Upper lobe of left lung (tissue), 6 donors: ENCODE measurements at places on chromosomes 1 and 21. TPM values are rescaled to one million over a fixed set of nuclear protein-coding genes. Genes with fewer than 3 reads are reported as not detected.
A peak's percentile ranks its signal among the peaks of the same experiment; 100 is the strongest.

DNA sequence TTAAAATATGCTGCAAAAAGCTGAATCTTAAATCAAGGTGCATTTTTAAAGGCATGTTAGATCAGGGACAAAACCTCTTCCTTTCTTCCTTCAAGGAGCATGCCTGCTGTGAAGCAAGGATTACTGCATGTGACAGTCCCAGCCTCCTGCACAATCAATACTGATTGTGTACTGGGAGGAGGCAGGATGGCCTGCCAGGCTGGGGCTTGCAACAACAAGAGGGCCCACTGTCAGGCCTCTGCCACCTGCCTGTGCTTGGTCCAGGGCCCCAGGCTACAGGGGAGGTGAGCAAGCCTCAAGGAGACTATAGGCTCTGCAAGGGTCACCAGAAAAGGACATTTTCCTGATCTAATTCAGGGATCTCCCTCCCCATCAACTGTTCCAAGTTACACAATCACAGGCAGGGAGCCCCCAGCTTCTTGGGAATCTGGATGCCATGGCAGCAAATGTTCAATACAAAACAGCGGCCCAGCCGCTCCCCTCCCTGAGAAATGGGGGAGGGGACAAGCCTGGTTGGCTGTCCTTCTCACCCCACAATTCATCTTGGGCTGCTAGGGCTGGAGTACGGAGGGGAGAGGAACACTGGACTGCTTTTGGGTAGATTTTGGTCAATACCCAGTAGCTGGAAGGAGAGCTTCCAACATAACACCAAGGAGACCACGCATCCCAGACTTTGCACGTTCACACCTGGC is 76.7 kb downstream of the SSBP3 start:
- no peak overlapping the region for H3K27ac ChIP-seq
- H3K4me3 ChIP-seq, result no peak overlapping the region
- DNase-seq, result no peak

- H3K4me3 ChIP-seq, result no peak overlapping the region
- peaks cover 17% of the 10 kb centered on the region for H3K4me1 ChIP-seq
These were observed 21.1 kb downstream of the PRXL2B start for GRCh38 chr1:2607641-2608091.

The TESK2 gene
- total RNA-seq, result 4.2 TPM

The LGR6 gene
- total RNA-seq, result 5.2 TPM

The SLC37A1 gene
- total RNA-seq, result 36.8 TPM

DNA sequence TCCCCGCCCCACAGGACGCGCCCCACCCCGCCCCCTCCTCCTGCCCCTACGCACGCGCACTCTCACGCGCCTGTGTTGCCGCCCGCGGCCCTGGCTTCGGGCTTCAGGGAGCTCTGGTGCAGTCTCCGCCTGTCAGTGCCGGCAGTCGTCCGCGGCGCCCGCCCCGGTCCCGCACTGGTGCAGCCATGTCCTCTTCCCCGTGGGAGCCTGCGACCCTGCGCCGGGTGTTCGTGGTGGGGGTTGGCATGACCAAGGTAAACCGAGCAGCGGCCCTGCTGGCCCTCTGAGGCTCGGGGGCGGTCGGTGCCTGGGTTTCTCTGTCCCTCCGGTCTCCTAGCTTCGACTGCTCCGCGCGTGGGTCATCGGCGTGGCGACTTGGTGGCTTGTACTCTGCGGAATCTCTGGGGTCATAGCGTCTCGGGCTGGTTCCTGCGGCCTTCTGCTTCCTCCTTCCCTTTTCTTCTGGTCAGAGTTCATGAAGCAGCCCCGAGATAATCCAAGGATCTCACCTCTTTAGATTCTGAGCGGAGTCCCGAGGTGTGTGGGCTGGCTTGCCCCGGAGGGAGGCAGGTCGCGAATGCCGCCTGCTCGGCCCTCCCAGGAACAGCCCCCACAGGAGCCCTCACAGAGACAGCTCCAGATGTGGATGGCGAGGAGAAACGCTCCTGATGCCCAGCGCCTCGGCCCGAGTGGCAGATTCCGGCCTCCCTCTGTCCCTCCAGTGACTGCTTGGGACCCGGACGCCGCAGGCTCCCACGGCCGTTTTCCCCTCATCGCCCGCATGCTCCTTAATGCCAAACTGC is at the start of gene SCP2:
TSS of gene SCP2 (plus strand) at position 65 of the 803 bp plus-strand sequence. CDS start at position 186, 121 bp downstream.
- peak within 1 kb of the TSS; percentile 82 for H3K27ac ChIP-seq
- DNase-seq, result peak; percentile 76
- peak within 1 kb of the TSS; percentile 65 for H3K4me3 ChIP-seq
- peaks cover 30% of the 10 kb centered on the region for H3K4me1 ChIP-seq
- no peaks in the 10 kb centered on the region for H3K36me3 ChIP-seq

DNA sequence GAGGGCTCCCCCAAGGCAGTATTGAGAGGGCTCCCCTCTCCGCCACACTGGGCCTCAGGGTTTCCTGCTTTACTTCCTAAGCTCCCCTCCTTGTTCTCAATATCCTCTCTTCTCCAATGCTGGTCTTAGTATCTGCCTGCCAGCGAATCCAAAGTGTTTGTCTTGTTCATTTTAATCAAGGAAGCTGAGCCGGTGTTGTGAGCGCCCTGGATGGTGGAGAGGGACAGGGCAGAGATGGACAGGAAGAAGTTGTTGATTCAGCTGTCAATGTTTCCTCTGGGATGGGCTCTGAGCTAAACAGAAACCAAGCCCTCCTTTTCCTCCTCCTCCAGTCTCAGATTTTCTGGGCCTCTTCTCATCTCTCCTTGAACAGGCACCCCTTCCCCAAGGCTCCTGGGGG is 5.4 kb downstream of the OLFML3 start:
- H3K27ac ChIP-seq, result peak overlapping the region; percentile 65
- peaks cover 24% of the 10 kb centered on the region for H3K4me1 ChIP-seq
- no peaks in the 10 kb centered on the region for H3K36me3 ChIP-seq
- no peak for DNase-seq

- no peak overlapping the region for H3K27ac ChIP-seq
- no peaks in the 10 kb centered on the region for H3K27me3 ChIP-seq
- H3K4me3 ChIP-seq, result no peak overlapping the region
- no peaks in the 10 kb centered on the region for H3K4me1 ChIP-seq
- no peak for DNase-seq
These were observed 1.7 kb upstream of the HRNR start for GRCh38 chr1:152225678-152226077.

The AMY1C gene
- not detected for total RNA-seq

- H3K4me3 ChIP-seq, result no peak overlapping the region
- H3K36me3 ChIP-seq, result no peaks in the 10 kb centered on the region
- no peak for DNase-seq
- H3K4me1 ChIP-seq, result no peaks in the 10 kb centered on the region
- no peak overlapping the region for H3K27ac ChIP-seq
- no peaks in the 10 kb centered on the region for H3K27me3 ChIP-seq
These were observed 108.2 kb downstream of the CDC7 start for GRCh38 chr1:91608876-91609275.

The TMEM52 gene
- 3.4 TPM for total RNA-seq

The DYRK1A gene
- total RNA-seq, result 66.4 TPM

GRCh38 chr21:14985306-14985705 is 79.5 kb downstream of the NRIP1 start:
- H3K4me3 ChIP-seq, result no peak overlapping the region
- H3K27me3 ChIP-seq, result no peaks in the 10 kb centered on the region
- H3K4me1 ChIP-seq, result no peaks in the 10 kb centered on the region
- no peaks in the 10 kb centered on the region for H3K36me3 ChIP-seq

The GJA4 gene
- 18.8 TPM for total RNA-seq

DNA sequence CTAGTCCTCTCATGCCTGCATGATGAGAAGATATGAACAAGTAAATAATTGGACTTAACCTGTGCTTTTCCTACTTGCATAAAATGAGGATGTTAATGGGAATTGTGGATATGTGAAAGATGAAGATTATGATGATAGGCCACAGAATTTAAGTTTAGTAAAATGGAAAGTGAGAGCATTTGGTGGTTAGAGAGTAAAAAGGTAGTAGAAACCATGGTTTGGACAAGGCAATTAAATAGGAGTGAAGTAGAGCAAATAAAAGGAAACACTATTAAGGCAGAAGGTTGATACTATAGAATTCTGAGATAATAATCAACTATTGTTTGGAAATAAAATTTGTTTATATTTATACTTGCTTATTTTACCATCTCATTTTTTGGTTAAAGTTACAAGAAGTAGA is 1162.5 kb downstream of the MRPL39 start:
- no peak overlapping the region for H3K4me3 ChIP-seq
- no peaks in the 10 kb centered on the region for H3K4me1 ChIP-seq
- DNase-seq, result no peak

DNA sequence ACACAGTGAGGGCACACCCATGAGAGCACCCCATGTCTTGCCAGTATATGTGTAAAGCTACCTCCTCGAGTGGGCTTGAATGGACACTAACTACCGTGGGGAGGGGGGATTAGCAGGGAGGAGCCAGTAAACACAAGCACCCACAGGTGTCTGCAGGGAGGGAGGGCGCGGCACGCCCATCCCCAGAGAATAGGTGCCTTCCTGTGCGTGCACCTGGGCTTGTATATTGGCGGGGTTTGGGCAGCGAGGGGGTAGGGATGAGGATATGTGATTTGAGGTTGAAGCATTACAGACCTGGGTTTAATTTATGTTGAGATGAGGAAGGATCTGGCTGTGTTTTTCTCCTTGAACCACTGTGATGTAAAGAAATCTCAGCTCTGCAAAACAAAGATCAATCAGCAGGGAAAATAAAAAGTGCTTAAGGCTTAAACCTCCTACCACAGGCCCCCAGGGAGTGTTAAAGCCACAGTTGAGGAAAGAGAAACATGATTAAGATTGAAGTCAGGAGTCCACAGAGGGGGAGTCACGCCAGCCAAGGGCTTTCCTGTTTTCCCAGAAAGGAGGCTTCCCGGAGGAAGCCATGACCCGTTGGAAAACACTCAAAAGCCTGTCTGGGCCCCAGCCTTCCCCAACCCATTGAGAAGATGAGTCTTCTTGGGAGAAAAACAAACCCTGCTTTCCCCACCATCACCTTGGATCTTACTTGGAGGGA is 80.0 kb downstream of the CAMK2N1 start:
- no peaks in the 10 kb centered on the region for H3K4me1 ChIP-seq
- H3K27me3 ChIP-seq, result no peaks in the 10 kb centered on the region
- no peaks in the 10 kb centered on the region for H3K36me3 ChIP-seq
- no peak overlapping the region for H3K27ac ChIP-seq
- H3K4me3 ChIP-seq, result no peak overlapping the region
- DNase-seq, result no peak

- no peak for DNase-seq
- no peak overlapping the region for H3K27ac ChIP-seq
- no peaks in the 10 kb centered on the region for H3K36me3 ChIP-seq
- no peaks in the 10 kb centered on the region for H3K27me3 ChIP-seq
- H3K4me1 ChIP-seq, result no peaks in the 10 kb centered on the region
These were observed 2.3 kb downstream of the OVAAL start for GRCh38 chr1:180560868-180561600.

DNA sequence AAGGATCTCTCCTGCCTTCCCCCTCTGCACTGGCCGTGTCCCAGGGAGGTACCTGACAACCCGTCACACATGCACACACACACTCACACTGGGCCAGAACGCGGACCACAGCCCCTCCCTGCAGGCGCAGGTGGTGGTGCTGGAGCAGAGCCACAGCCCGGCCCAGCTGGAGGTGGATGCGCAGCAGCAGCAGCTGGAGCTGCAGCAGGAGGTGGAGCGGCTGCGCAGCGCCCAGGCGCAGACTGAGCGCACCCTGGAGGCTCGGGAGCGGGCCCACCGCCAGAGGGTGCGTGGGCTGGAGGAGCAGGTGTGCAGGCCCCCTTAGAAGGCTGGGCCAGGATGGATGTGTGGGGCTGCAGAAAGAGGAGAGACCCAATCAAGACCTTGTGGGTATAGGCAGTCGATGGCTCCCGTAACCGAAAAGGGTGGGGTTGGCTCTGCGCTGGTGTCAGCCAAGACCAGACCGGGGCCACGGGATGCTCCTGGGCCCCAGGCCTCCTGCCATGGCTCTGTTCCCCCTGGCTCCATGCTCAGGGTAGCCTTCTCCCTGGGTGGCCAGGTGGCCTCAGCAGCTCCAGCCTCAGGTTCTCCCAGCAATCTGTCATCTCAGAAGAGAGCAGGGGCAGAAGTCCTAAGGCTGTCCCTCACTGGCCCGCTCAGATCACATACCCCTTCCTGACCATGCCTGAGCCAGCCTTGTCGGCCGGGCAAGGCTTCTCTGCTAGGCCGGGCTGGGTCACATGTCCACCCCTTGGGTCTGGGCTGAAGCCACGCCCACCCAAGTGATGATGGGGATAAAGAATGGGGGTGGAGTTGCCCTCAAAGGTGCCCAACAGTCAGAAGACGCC is 8.9 kb downstream of the MFAP2 start:
- H3K4me1 ChIP-seq, result peaks cover 10% of the 10 kb centered on the region
- DNase-seq, result peak; percentile 75
- no peak overlapping the region for H3K4me3 ChIP-seq
- H3K27me3 ChIP-seq, result no peaks in the 10 kb centered on the region
- H3K27ac ChIP-seq, result no peak overlapping the region

DNA sequence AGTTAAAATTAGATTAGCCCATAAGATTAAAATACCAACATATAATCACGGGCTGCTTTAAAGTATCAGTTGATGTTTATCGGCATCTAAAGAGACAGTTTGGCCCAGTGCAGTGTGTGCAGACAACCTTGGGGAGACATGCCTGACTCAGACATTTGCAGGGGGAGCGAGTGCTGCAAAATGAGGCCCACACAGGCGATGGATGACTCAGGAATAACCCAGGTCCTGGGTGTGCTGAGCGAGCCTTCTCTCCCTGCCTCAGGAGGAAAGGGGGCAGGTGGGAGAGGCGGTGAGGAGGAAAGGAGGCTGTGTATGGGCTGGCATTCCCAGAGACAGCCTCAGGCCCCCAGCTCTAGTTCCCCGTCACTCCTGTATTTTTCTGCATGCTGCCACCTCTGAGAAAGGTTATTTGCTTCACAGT is 9.0 kb downstream of the SLC9A1 start:
- no peak for DNase-seq
- H3K4me3 ChIP-seq, result no peak overlapping the region
- H3K27ac ChIP-seq, result peak overlapping the region; percentile 66
- H3K36me3 ChIP-seq, result no peaks in the 10 kb centered on the region

GRCh38 chr1:10217748-10218441 is 7.5 kb downstream of the KIF1B start:
- no peaks in the 10 kb centered on the region for H3K27me3 ChIP-seq
- no peak for DNase-seq
- H3K36me3 ChIP-seq, result no peaks in the 10 kb centered on the region
- H3K27ac ChIP-seq, result no peak overlapping the region
- peaks cover 32% of the 10 kb centered on the region for H3K4me1 ChIP-seq

GRCh38 chr1:69475021-69475420 is 92.7 kb upstream of the LRRC7 start:
- no peaks in the 10 kb centered on the region for H3K27me3 ChIP-seq
- DNase-seq, result no peak
- no peaks in the 10 kb centered on the region for H3K4me1 ChIP-seq
- H3K27ac ChIP-seq, result no peak overlapping the region

The STYXL2 gene
- total RNA-seq, result not detected

DNA sequence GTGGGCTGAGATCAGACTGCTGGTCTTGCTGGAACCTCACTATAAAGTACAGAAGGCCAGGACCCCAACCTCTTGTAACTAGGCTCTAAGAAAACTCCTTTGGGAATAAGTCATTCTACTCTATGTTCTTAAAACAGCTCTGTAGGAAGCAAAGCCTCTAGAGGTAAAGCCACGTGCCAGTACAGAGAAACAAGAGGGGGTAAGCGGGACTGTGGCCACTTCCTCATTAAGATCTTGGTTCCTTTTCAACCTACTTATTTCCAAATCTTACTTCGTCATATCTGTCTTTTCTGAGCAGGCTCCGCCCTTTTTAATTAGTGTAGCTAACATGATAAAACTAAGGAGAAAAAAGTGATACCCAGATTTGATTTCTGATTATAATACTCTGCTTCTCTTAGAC is 3.8 kb downstream of the NCSTN start:
- no peak overlapping the region for H3K4me3 ChIP-seq

The SPSB1 gene
- 27.5 TPM for total RNA-seq

- no peak for DNase-seq
- no peak overlapping the region for H3K4me3 ChIP-seq
- no peak overlapping the region for H3K27ac ChIP-seq
- H3K36me3 ChIP-seq, result no peaks in the 10 kb centered on the region
- peaks cover 5% of the 10 kb centered on the region for H3K4me1 ChIP-seq
- no peaks in the 10 kb centered on the region for H3K27me3 ChIP-seq
These were observed 190.0 kb upstream of the SAMSN1 start for GRCh38 chr21:14736162-14736561.
